ENCODE measurements at places on chromosomes 12 and 14.
A peak's percentile ranks its signal among the peaks of the same experiment; 100 is the strongest.

DNA sequence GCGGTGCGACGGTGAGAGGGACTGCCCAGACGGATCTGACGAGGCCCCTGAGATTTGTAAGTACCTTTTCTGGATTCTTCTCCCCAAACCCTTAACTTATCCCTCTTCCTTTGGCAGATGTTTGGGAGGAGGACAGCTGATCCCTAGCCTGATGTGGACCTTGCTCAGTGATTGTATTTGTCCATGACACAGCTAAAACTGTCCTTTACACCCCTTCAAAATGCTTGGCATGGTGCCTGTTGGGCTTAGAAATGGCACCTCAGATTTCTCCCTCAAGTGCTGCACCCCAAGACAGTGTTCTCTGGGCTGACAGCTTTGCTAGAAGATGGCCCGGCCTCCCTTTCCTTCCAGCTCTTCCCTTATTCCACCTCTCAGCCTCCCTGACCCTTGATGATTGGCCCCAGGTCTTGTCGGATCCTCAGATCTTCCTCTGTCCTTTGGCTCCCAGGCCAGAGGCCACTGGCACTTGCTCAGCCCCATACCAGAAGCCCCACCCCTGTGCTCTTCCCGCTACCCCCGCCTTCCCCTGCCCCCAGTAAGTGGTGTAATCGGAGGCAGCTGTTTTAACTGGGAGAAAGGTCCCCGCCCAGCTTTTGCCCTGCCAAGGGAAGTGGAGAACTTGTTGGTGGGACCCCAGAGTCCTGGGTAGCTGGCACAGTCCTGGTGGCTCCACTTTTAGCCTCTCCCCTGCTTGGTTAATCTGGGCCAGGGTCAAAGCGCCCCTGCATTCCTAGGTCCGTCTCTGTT, 8.7 kb downstream of the LRP1-AS start:
- DNase-seq = peak; percentile 46

DNA sequence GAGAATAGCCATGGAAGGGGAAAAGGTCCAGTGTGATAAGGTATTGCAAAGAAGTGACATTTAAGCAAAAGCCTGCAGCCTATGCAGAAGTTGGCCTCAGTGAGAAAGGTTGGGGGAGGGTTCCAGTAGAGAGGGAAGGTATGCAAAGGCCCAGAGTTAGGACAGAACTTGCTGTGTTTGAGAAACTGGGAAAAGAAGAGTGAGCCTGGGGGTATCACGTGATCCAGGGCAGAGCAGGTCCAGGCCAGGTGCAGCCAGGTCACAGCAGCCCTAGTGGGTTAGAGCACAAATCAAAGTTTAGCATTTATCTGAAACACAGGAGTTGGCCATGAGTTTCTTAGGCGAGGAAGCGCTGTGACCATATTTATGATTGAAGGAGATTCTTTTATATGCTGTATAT, 1.6 kb downstream of the SERPINA5 start:
- no peak for DNase-seq

DNA sequence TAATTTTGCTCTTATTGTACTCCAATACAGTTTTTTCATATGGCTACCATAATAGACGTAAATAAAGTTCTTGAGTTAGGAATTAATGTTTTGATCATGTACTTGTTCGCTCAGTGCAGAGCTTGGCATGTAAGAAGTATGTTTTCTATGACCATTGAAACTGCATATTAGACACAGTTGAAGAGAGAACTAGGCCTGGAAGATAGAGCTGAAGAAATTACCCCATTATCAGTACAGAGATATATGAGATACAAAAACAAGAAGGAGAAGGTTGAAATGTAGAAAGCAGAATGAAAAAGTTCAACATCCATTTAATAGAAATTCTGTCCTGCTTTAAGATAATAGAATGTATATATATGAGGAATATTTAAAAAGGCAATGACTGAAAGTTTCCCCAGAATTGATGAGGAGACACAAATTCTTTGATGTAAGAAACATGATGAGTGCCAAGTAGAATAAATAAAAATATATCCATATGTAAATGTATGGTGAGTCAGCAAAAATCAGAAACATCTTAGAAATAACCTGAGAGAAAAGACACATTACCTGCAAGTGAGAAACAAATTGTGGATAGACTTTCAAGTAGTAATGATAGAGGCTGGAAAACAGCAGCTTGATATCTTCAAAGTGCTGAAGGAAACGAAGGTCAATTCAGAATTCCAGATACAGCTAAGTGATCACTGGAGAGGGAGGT, 49.1 kb upstream of the ANO4 start:
- no peak for DNase-seq

DNA sequence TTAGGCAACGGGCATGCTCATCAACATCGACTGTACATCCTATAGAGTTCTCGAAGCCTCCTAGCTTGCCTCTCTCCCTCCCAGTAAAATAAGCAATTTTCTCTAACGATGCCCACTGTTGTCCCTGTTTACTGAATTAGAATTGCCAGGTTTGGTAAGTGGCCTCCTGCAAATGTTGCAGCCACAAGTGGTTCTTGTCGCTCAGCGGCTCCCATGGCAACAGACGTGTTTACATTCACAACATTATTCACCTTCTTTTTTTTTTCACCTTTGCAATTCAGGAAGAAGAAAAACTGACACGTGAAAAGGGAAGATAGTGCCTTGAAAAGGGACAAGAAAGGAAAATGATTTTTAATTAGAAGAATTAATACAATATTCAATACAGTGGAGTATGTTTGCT, 100.9 kb upstream of the PKP2 start:
- no peak for DNase-seq

GRCh38 chr12:67884596-67884995, 104.7 kb upstream of the IFNG-AS1 start:
- no peak for DNase-seq

DNA sequence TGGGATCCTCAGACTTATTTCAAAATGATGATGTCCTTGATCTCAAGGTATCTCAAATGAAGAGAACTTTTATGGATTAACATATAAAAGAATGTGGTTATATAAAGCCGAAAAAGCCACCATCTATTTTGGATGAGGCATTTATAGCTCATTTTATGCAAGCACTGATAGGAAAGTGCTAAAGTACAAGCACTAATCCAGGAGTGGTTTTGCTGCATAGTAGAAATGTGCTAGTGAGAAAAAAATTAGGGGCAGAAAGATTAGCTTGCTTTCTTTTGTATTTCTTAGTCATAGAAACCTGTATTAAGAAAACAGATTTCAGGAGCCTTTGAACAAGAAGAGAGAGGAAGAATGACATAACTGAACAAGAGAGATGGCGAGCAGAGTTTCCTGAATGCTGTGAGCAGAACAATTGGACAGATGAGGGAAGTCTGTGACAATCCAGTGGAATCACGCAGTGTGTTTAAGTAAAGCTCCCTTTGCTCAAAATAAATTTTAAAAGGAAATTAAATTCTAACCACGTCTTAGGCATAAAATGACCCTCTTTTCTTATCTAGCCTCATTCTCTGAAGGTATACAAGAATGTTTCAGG, 238.2 kb upstream of the NOVA1 start:
- no peak for DNase-seq

GRCh38 chr14:105448706-105449111, 25.9 kb upstream of the CRIP2 start:
- DNase-seq = no peak

DNA sequence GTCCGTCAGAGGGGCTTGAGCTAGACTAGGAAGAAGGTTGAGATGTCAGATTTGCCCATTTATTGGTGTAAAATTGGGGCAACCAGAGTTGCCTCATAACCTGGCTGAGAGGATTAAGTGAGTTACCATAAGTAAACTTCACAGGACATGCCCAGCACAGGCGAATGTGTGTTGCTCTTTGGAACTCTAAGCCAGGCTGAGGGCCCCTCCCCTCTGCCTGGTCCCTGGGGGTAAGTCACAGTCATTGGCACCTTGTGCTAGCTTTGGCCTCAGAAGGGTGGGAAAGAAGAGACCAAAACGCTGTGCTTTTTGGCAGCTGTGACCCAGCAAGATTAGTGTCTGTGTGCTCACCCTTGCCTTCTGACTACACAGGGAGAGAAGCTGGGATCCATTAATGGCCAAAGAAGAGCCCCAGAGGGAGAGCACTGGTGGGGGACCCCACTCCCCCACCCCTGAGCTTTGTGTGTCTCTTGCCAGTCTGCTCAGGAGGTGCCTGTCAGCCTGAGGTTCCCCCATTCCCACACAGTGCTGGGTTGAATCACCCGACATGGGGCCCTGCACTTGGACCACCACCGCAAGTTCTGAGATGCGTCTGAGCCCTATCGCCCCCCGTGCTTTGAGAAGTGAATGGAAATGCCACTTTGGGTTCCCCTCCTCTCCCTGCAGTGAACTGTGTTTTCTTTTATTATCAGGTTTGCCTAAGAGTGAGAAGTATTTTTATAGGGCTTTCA, 74.1 kb downstream of the CACNA1C start:
- DNase-seq = no peak

DNA sequence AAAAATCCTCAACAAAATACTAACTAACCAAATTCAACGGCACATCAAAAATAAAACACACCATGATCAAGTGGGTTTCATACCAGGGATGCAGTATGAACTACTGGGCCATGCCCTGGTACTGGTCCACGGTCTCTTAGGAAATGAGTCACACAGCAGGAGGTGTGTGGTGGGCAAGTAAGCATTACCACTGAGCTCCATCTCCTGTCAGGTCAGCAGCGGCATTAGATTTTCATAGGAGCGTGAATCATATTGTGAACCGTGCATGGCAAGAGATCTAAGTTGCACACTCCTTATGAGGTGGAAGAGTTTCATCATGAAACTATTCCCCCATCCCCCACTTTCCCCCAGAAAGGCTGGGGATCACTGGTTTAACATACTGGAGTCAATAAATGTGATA, 6.7 kb upstream of the LGR5 start:
- no peak for DNase-seq

- DNase-seq = peak; percentile 30
These were observed 5.8 kb upstream of the NRXN3 start for GRCh38 chr14:78164226-78164853.

- peak; percentile 44 for DNase-seq
These were observed 217.3 kb upstream of the CRY1 start for GRCh38 chr12:107310621-107311020.

GRCh38 chr14:32201816-32202490, at the start of gene RNU6-7:
RNU6-7 (plus strand) TSS chr14:32202045.
- DNase-seq = peak; percentile 63

GRCh38 chr12:26843311-26843710, 10.3 kb upstream of the ITPR2 start:
- no peak for DNase-seq

- DNase-seq = no peak
These were observed 18.3 kb upstream of the TBC1D30 start for GRCh38 chr12:64806173-64806572.

- no peak for DNase-seq
These were observed 233.2 kb downstream of the DACT1 start for GRCh38 chr14:58870961-58871360.

- no peak for DNase-seq
These were observed 130.4 kb downstream of the DAAM1 start for GRCh38 chr14:59318908-59319307.

- peak; percentile 52 for DNase-seq
These were observed 31.5 kb upstream of the ACTN1 start for GRCh38 chr14:69010648-69011047.

- no peak for DNase-seq
These were observed 144.7 kb downstream of the ALX1 start for GRCh38 chr12:85424581-85425348.

GRCh38 chr12:54409267-54409666, 9.8 kb downstream of the ITGA5 start:
- no peak for DNase-seq

- DNase-seq = no peak
These were observed 1.2 kb upstream of the HECTD1 start for GRCh38 chr14:31208546-31209424.

DNA sequence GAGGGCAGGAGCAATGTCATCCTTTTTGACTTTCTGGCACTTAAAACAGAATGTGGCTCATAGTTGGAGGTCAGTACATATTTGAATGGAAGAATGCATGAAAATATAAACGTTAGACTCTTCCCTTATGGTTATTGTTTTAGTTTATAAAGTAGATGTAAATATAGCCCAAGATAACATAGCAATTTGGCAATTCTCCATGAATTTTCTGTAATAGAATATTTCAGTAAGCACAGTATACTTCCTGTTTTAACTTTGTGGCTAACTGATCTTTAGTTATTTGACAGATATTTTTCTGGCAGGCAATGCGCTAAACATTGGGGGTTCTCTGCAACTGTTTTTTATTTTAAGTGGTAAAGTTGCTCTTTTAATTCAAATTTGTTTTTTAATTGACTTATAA, 763.0 kb downstream of the NRXN3 start:
- DNase-seq = no peak

DNA sequence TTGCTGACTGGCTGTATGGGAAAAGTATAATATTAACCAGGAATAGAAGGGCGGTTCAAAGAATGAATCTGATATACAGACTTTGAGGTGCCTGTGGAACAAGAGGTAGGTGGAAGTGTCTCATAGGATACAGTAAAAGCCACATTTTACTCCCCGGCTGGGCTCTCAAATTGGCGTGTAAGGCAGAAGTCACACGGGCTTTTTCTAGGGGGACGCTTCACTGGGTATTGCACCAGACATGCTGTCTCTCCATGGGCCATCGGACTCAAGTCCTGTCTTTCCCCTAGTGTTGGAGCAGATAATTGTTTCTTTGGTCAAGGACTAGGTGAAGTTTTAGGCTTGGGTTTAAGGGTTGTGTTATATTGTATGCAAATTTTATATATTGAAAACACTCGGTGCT, 9.1 kb downstream of the TMCC3 start:
- DNase-seq = no peak

DNA sequence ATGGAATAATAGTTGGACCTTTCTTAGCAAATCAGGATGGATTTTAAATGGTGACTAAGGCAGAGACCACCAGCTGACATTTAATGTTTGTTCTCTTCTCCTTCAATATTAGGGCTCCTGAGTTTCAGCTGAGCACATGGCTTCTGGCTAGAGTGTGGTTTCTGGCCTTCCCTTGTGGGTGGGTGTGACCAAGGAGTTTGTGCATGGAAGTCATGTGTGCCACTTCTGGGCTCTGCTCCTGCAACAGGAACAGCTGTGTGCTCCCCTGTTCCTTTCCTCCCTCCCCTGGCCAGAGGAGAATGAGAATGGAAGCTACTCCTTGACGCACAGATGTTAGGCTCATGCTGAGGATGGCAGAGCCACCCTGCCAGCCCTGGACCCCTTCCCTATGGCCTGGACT, 44.2 kb downstream of the CCDC175 start:
- DNase-seq = no peak

- no peak for DNase-seq
These were observed 16.9 kb downstream of the ATXN2 start for GRCh38 chr12:111582133-111582747.

- DNase-seq = no peak
These were observed 158.8 kb downstream of the TMTC3 start for GRCh38 chr12:88300931-88301330.

DNA sequence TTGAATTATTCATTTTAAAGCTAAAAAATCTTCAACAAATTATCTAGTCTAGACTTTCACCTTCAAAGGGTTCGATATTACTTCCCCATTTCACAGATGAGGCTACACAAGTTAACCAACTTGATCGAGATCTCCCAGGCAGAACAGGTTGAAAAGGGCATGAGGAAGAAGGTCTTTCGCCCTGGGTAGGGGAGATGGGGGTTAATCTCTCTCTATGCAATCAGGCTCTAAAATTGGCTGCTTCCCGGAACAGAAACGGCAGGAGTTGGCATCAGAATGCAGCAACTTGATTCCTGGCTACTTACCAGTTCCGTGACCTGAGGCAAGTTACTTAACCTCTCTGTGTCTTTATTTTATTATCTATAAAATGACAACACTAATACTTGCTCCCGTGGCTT, 2.4 kb upstream of the CISTR start:
- DNase-seq = no peak

Measured in SW480 (cell line).